ENCODE measurements at places on chromosomes 5 and 9.

DNA sequence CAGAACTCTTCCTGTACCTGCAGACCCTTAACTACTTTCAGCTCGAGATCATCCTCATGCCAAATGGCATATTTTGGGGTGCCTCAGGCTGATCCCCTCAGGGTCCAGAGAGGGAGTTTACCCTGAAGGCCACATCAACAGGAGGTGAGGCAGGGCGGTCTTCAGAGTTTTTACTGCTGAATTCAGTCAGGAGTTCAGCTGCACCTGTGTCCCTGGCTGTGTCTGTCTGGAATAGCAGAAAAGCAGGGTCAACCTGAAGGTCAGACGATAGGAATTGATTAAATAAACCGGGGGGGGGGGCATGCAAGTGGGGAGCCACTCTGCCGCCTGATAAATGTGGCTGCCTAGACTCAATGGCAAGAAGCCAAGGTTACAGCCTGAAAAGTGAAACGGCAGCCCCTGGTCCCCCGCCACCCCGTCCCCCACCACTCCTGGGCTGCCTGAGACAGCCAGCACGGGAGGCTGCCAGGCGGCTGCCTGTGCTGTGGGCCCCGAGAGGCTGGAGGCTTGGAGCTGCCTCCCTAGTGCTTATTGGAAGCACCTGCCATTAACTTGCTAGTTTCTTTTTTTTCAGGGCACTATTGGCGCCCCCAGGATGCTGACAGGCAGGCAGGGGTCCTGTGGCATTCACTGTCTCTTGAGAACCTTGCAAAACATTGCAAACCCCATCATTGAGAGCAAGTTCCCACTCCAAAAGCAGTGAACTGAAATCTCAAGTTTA lies 182.7 kb upstream of the PPP1R26 start:
- DNase-seq, result no peak

- no peak for DNase-seq
These were observed 230.5 kb upstream of the IZUMO3 start for GRCh38 chr9:24776226-24776625.

DNA sequence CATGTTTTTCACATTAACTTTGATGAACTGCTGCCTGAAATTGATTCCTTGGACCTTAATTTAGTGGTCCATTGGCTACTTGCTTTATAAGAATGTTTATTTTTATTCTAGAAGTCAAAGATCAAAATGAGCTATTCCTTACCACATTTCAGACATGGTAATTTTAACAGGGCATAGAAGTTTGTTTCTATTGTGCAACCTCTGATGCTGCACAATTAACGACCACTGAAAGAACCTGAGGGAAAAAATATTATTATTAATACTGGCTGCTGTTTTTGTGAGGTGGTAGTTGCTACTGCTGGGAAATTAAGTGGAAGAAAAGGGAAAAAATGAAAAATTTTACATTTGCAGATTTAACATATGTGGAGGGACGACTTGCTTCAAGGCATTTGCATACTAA lies 37.9 kb upstream of the RAB3C start:
- no peak for DNase-seq

DNA sequence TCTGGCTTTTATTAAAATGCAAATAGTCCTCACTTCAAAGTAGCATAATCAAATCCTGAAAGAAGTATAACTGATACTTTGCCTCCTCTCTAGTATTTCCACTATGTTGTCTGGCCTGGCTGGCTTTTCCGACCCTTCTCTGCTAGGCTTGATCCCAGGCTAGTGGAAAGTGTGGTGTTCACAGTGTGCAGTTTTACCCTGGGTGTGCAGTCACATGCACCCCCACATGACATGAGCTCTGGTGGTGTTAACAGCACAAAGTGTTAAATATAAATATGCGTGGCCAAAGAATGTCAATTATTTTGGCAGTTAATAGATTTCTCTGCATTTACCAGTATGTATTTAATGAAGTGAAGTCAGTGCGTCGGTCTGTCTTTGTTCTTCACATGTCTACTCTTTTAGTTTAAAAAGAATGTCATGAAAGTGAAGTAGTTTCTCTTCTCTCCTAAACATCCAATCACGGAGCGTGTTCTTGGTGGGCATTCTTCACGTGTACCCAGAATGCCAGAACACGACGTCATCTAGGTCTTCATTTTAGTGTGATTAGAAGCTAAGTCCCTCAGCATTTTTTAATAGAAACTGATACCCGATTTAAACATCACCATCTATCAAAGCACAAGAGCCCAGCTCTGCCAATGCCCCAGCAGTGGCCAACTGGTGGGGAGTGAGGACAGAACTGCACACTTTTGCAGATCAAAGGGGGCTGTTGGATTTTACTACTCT lies 286.4 kb downstream of the FANCC start:
- no peak for DNase-seq

GRCh38 chr5:97364731-97365130 lies 181.7 kb upstream of the RIOK2 start:
- no peak for DNase-seq

- no peak for DNase-seq
These were observed 28.2 kb downstream of the DBH start for GRCh38 chr9:133664173-133665050.

DNA sequence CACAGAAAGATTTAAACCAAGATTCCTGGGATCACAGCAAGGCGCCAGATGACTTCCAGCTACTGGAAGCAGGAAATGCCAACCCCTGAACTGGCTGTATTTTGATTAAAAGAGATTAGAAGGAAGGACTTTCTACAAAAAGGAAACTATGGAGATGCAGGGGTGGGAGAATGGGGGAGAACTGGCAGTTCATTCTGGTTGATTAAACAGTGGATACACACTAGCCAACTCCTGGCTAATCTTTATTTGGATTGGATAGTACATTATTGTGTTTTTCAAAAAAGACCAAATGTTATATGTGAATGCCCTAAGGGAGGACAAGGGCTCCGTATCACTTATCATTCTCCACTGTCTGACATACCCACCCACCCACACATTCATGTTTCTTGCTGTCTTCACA lies 93.2 kb downstream of the CDO1 start:
- DNase-seq, result no peak

GRCh38 chr5:180332051-180332517 lies 21.1 kb downstream of the GFPT2 start:
- no peak for DNase-seq

GRCh38 chr9:86193088-86193487 lies 66.4 kb downstream of the C9orf153 start:
- DNase-seq, result no peak
